ENCODE measurements at places on chromosomes 16 and 17.

GRCh38 chr17:73316919-73317505, 5.2 kb upstream of the CDC42EP4 start:
- DNase-seq, result no peak

DNA sequence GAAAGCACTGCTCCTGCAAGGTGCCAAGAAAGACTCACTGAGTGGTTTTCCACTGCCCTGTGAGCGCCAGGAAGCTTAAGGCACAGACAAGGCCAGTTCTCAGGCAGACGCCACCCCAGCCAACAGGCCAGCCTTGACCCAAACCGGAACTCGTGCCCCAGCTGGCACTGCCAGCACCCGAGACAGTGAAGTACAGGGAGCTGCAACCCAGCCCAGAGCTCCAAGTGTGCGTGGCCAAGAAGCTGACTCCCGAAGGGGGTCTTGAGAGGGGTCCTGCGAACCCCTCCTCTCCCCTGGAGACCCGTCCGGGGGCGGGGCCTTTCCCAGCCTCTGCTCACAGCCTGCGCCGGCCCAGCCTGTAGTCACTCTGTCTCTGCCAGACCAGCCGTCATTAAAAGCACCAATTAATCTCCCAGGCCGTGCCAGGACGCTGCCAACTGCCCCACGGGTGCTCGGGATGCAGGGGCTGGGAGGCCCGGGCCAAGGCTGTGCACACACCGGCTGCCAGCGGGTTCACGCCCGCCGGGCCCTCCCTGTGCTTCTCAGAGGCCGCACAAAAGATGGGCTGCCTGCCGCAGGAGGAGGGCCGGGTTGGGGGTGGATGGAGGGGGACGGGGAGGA, 4.4 kb upstream of the SOX8 start:
- no peak for DNase-seq

DNA sequence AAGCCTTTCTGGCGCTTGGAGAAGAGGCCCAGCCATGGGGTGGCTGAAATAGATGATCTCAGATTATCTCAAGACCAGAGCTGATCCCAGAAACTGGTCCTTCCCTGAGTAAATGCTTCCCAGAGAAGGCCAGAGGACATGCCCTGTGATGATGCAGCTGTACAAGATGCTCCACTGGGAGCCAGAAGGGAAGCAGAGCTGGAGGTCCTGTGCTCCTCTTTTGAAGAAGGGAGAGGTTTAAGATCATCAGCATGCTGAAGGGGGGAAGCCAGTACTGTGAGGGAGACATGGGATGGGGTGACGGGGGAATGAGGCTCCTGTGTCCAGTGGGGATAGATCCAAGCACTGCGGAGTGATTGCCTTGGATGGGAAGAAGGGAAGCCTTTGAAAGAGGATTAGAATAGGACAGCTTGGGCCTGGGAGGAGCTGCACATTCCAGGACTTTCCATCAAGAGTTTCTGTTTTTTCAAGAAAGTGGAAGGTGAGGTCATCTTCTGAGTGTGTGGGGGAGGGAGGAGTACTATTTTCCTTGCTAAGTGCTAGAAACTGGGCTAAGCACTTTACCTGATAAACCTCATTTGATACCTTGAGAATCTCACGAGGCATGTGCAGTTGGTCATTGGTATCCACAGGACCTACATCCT, 16.4 kb upstream of the ALOX15B start:
- DNase-seq, result no peak

DNA sequence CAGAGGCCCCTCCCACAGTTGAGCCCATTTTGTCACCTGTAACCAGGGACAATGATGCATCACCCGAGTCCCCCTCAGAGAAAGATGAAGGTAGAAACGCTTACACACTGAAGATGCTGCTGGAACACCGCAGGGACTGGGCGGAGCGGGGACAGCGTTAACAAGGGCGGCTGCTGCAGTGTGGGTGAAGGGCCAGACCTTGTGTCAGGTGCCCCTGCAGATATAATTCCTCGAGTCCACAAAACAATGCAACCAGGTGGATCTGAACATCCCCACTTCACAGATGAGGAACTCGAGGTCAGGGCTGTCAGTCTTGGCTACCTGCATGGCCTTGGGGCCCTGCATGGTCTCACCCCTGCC, 6.3 kb upstream of the MAPK7 start:
- DNase-seq, result no peak

- no peak for DNase-seq
Observed at GRCh38 chr17:29789196-29790170, 140.5 kb downstream of the SSH2 start.

GRCh38 chr17:19346351-19347255, 15.9 kb downstream of the B9D1 start:
- DNase-seq, result no peak

DNA sequence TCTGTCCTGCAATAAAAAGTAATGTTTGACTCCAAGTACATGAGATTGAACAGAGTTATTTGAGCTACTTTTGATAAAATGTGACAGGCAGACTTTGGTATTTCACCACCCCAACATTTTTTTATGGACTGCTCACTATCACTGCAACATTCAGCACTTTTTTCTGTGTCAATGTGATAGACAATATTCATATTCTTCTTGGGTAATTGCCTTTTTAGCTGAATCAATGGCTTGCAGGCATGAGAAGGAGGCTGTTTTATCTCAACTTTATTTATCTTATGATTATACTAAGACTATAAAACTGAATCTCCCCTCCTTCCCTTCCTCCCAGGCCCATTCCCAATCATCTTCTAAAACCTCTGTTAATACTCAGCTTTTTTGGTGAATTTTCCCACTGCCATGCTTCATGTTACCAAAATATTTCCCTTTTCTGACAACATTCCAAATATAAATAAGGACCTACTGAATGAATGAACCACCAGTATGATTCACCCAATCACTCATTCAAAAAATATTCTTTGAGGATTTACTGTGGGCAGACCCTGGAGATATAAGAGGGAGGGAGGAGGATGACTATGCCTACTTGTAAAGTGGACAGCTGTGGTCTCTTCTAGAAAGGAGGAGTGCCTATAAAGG, 67.6 kb downstream of the CDH13 start:
- DNase-seq, result no peak

DNA sequence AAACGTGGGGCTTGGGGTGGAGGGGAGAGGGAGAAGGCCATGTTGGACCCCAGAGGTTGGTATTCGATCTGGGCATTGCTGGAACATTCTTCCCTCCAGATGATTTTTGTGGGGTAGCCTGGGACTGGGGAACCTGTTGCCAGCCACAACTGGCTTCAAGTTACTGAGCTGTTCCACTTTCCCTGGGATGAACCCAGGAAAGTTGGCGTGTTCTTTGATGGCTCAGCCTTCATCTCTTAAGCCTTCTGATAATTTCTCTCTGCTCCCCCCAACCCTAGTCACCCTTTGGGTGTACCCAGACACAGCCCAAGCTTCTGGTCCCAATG, 2.1 kb downstream of the TBX21 start:
- DNase-seq, result no peak

GRCh38 chr17:32345951-32346600, 3.9 kb upstream of the ZNF207 start:
- no peak for DNase-seq

- DNase-seq, result no peak
Observed at GRCh38 chr17:16439303-16439791, 24.0 kb downstream of the TRPV2 start.

DNA sequence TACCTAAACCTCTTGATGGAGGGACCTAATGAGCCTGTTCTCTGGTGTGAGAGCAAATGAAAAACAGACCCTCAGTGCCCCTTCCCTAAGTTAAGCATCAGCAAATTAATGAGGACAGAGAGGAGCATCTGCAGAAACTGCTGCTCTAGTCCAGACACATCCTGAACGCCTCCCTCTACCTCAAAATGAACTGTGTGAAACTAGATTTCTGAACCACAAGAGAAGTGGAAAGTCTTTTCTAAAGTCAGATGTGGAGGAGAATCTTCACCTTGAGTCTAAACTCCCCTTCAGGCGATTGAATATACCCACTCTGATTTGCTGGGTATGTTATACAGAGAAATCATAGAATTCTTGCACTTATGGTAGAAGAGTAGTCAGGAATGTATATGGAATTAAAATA, 104.4 kb upstream of the AMZ2 start:
- DNase-seq, result no peak

DNA sequence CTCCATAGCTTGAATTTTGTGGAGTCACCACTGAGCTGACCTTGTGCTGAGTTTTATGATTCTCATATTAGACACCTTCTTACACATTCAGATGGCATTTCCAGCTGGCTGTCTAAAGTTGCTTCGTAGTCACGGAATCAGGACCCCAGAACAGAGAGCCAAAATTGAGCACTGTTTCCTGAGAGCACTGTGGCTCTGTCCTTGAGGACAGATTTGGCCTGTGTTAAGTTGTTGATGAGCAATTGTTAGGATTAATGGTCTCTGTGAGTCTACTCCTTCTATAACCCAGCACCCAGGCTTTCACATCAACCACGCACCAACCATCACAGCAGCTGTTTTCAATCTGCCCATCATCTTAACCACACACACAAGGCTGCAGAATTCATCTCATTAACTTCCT, 277.5 kb upstream of the HSBP1 start:
- no peak for DNase-seq

DNA sequence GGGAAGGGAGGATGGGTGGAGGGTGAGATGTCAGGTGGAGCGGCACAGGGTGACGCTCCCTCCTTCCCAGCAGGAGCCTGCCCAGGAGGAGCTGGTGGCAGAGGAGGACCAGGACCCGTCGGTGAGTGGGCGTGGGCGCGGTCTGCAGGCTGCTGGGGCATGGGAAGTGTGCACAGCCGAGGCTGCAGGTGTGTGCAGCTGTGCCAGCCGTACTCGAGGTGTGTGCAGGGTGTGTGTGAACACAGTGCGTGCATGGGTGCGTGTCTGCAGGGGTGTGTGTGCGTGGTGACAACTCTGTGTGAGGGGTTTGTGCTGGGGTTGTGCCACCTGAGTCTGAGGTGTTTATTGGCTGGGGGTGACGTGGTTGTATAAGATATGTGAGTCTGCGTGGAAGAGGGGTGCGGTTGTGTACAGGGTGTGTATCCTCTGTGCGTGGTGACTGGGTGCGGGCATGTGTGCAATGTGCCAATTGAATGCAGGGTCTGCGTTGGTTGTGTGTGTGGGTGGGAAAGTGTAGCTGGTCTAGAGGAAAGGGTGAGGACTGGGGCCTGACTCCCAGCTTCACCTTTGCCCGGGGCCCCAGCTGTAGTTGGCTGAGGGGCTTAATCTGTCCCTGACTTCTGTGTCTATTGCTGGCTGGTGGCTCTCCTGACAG, 670 bp downstream of the TNFSF12 start:
- no peak for DNase-seq

DNA sequence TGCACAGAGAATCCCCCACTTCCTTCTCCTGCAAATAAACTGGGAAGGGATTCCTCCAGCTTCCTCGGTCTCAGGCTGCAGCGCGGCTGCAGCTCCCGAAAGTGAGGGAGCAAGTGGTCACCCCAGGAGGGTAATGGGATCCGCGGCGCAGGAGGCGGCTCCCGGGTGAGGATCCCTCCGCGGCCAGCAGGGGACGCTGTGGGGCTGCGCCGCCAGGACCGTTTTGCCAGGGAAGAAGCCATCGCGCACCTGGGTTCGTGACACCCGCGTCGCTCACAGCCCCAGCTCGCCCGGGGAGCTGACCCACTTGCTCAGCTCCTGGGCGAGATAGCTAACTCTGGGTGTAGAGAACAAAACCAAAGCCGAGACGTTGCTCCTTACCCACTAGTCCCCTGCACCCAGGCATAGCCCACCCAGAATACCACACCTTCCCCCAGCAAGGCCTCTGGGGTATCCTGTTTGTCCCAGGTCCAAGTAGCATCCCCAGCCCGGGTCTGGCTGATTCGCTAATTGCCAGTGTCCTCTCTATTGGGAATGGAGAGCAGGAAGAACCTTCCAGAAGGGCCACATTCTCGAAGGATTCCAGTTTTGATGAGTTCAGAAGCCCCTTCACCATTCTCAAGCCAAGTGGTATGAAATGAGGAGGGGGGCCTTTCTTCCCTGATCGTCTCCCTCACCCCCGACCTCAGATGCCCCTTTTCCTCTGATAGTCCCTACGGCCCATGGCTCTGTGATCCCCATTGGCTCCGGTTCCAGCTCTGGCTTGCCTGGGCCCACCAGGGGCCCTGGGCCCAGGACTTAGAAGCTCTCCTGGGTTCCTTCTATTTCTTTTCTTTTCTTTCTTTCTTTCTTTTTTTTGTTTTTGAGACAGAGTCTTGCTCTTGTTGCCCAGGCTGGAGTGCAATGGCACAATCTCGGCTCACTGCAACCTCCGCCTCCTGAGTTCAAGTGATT, 14.1 kb downstream of the CYGB start:
- no peak for DNase-seq

DNA sequence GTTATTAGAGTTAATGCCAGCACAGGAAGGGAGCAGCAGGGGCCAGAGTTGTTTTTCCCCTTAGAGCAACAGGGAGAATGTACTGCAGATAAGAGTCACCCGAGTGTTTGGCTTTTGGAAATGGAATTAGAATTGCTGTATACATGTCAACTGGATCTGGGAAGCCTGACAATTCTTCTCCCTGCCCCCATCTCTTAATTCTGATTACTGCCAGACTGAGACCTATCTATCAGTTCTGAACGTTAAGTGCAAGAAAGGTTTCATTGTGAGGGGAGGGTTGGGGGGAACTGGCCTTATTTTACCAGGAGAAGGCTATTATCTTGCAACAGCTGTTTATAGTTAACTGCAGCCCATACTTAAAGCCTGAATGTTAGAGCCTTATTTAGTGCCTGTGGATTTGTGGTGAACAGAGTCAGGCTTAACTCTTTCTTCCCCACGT, 424.5 kb upstream of the CDH11 start:
- peak; percentile 94 for DNase-seq

GRCh38 chr17:66123163-66123562, 68.8 kb downstream of the CEP112 start:
- no peak for DNase-seq

DNA sequence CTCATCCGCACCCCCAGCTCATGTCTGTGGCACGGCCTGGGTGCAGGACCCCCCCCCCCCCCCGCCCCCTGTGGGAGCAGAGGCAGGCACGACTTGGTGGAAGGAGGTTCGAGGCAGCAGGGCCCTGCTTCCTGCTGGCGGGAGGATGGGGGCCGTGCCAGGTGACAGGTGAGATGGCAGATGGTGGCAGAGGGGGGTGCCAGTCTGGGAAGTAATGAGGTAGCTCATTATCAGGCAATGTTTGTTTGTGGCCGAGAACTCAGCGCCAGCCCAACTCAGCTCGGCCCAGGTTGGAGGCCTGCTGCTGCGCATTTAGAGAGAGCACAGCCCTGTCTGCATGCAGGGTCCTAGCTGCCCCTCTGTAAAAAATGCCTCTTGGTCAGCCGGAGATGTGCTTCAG, 40.1 kb upstream of the JPH3 start:
- no peak for DNase-seq

Data from right lung (tissue), 10 donors.